ENCODE measurements at places on chromosomes 2 and 18.
A peak's percentile ranks its signal among the peaks of the same experiment; 100 is the strongest.

DNA sequence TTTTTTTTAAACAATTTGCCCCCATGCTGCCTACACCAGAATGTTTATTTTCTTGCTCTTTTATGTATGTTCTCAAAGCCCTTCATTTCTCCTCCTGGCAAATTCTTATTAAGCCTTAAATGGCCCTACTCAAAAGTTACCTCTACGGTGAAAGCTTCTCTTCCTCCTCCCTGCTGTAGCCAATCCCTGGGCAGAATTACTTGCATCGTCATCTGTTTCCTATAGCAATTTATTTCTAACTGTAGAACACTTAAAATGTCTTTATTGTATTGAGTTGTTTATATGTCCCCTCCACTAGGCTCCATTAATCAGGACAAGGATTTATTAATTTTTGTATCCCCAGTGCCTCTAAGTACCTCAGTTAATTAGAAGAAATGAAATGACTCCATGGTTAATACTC lies 2.5 kb upstream of the RAD51AP2 start:
- DNase-seq: no peak

DNA sequence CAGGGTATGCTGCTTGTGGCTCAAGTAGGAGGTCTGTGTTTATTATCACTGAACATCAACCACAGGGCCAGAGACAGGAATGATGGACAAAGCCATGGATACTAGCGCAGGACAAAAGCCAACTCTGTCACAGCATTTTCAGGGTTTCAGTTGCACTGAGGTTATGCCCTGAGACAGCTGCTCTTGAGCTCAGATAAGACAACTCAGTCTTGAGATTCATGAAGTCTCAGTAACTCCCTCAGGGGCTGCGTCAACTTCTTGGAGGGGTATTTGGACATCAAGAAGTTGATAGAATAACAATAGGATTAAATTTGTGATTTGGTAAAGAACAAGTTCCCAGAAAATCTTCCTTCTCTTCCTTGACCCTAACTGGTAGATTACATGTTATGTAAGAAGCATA lies 287.0 kb upstream of the SLC14A2 start:
- DNase-seq: no peak

GRCh38 chr2:200689115-200689514 lies 103.3 kb downstream of the AOX1 start:
- DNase-seq: no peak

GRCh38 chr18:59923539-59924196 lies 23.9 kb downstream of the PMAIP1 start:
- no peak for DNase-seq

DNA sequence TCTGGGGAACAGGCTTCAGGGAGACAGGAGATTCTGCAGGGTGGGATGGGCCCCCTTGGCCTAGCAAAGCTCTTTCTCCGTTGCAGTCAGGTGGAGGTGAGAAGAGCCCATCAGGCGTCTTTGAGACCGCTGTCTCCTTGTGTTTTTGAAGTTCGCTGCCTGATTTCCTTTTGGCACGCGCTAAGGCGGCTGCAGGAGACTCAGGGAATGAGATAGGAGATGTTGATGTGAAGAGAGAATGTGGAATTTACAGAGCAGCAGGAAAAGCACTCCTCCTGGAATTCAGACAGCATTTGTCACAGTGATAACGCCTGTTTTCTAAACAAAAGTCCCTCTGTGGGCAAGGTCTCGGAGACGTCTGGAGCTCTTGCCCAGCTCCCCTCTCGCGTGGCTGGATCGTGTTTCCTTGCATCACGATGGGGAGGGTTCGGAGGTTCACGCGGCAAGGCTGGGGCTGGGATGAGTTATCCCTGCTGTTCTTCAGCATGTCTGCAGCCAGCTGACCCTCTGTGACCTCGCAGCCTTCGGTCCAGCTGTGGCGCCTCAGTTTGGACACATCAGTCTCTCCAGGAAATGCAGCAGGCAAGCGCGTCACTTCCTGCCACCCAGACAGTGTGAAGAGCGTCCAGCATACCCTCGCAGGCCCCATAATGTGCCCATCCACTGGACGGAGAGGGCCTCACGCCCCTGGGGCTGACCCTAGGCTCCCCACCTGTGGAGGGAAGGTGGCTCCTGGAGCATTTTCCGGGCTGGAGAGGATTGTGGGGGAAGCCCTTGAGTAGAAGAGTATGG lies 30.2 kb downstream of the GLI2 start:
- DNase-seq: peak; percentile 19

GRCh38 chr2:138183705-138184104 lies 219.4 kb downstream of the HNMT start:
- DNase-seq: no peak

GRCh38 chr2:208146006-208146405 lies at the start of gene CRYGB:
TSS of gene CRYGB (minus strand) at chr2:208146158. CDS start at chr2:208146120, 38 bp downstream.
- no peak for DNase-seq

- DNase-seq: no peak
Observed at GRCh38 chr2:98034745-98035144, 39.0 kb upstream of the TMEM131 start.

GRCh38 chr2:5187283-5187682 lies 504.9 kb upstream of the SOX11 start:
- no peak for DNase-seq

DNA sequence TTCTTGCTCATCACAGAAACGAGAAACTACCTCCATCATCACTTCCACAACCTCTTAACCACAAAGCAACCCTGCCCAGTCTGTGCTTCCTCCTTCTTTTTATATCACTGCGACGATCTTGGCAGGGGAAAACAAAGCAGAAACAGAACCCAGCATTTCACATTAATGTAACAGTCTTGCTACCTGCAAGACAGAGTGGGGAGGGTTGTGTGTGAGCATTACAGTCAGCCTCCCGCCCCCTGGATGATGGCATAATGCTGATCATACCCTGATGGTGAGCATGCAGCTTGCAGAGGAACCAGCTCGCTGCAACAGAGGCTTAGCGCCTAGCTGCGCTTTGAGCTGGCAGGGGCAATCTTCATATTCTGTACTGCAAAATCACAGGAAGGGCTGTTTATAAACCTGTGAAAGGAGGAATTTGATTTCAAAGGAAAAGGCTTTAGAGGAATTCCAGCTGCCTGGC lies 376.1 kb downstream of the IRS1 start:
- DNase-seq: no peak

- no peak for DNase-seq
Observed at GRCh38 chr2:15561574-15562344, 625 bp upstream of the NBAS start.

DNA sequence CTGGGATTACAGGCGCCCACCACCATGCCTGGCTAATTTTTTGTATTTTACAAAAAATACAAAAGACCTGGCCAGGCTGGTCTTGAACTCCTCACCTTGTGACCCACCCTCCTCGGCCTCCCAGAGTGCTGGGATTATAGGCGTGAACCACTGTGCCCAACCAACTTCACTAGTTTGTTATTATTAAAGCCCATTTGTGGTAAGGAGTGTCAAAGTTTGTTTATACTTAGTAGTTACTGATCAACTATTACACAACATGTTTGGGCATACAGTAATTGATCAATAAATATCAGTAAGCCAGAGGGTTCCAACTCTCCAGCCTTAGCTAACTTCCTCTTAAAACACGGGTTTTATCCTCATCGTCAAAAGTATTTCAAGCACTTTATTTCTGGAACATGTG lies 67.5 kb upstream of the ZNG1B start:
- no peak for DNase-seq

DNA sequence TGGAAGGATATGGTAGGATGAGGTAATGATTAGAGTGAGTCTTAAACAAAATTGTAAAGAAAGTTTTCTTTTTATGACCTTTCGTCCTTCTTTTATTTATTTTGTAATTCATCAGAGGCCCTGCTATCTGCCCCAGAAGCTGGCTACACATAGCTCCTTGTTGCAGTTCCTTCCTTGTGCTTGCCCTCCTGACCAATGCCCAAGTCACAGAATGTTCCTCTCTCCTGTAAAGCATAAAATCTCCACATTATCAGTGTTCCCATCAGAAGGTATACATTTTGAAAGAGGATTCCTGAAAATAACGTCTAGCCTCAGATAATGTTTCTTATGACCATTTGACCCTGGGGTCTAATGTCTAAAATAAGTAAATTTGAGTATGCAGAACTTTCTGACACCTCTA lies 78.3 kb downstream of the RND3 start:
- DNase-seq: no peak

DNA sequence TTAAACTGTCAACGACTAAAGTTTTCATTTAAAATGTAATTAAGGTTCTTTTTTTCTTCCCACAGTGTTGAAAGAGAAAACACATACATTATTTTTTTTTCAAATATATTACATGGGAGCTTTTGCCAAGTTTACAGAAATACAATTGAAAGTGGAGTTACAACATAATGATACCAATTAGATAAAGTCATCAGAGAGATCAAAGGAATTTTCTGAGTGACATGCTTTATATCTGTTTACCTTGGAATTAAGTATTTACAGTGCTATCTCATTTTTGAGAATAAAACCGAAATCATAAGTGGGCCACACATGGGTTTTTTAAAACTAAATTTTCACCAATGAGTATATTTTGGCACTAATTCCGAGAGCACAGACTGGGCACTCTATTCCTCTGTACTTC lies 165.2 kb downstream of the RAPGEF4 start:
- DNase-seq: no peak

- no peak for DNase-seq
Observed at GRCh38 chr18:35835833-35836232, 136.6 kb upstream of the RMP24 start.

- no peak for DNase-seq
Observed at GRCh38 chr2:150267651-150268415, 219.6 kb downstream of the RND3 start.

DNA sequence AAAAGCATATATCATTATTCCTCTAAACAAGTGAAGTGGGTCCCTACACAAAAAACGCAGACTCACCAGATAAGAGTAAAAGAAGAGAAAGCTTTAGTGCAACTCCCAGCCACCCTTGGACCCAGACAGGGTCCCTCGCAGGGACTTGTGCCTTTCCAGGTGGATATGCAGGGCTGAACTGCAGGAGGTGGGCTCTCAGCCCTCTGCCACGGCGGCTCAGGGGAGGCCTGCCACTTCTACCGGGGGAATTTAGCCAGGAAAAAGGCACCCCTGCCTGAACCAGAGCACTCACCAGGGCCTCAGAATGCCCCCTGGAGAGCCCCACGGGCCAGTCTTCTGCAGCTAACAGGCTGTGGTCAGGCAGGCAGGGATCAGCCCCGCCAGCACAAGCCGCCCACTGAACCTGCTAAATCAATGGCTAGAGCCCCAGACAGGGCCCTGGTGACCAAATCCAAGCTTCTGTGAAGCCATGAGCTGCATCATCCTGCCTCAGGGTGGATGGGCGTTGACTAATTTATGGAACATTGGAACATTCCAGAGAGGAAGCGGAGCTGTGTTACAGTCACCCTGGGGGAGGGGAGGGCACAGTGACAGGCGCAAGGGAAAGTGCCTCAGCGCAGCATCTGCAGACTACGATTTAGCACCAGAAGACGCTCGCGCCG lies 209.3 kb downstream of the EIPR1 start:
- DNase-seq: peak; percentile 19

DNA sequence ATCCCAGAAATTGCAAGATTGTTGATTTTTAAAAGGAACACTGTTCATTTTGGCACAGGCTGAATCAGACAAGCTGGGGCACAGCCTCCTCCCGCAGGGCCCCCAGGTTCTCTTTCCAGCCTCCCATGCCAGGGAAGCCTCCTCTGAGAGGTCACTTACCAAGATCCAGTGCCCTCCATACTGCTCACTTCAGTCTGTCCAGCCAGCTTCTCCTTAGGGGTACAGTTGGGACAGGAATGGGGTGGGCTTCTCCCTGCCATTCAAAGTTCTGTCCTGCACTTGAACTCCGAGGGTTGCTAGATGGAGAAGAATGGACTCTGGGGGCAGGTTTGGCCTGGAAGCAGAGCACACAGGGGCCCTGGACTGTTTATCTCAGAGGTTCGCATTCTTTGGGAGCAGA lies 7.5 kb upstream of the CYP26B1 start:
- no peak for DNase-seq

- no peak for DNase-seq
Observed at GRCh38 chr2:165149439-165149838, 54.4 kb downstream of the SCN3A start.

DNA sequence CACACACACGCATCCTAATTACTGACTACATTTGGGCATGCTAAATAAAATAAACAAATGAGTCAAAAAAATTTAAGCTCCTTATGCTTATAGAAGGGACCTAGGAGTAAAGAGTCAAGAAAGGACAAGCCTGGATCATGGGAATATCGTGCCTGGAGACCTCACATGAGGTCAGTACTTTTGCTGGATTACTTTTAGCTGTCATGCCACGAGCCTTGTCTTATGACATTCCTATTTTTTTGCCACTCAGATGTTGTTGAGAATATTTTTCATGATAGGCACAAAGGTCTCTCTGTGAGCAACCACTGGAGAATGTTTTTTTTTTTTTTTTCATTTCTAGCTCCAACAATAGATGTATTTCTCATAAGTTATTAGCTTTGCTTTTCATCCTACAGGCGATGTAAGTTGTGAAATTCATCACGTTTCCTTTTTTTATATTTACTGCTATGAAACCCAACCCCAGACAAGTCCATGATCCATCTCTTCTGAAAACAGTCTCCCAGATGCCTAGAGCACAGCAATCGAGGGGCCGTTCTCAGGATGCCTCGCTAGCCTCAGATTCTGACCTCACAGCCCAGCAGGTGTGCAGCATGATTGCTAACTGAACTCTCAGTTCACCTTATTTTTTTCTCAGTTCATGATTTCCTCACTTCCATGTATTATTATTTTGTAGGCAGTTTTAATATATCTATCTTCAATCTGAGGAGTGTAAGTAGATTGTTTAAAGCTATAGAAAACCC lies 464.5 kb downstream of the IRS1 start:
- DNase-seq: no peak

- DNase-seq: no peak
Observed at GRCh38 chr2:162509288-162509968, 165.5 kb downstream of the GCA start.

DNA sequence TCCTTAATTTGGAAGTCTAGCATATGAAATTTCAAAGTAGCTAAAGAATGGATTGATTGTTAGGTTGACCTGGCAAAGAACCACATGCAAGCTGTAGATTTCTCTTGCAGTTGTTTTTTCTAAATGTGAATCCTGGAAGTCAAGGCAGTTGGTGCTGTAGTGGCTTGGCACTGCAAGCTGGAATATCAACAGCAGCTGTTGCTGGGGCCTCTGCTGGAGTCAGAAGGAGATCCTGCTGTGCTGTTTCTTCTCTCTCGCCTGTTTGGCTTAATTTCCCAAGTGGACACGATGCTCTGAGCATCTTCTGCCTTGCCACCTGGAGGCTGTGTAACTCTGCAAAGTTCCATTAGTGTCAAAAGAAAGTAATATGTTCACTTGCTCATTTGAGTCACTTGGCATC lies 12.6 kb downstream of the PIK3C3 start:
- DNase-seq: no peak

- no peak for DNase-seq
Observed at GRCh38 chr2:82748653-82749052, 1710.4 kb downstream of the SUCLG1 start.

All from AG04449 (cell line).